ENCODE measurements at places on chromosomes 12 and 14.
A peak's percentile ranks its signal among the peaks of the same experiment; 100 is the strongest.

DNA sequence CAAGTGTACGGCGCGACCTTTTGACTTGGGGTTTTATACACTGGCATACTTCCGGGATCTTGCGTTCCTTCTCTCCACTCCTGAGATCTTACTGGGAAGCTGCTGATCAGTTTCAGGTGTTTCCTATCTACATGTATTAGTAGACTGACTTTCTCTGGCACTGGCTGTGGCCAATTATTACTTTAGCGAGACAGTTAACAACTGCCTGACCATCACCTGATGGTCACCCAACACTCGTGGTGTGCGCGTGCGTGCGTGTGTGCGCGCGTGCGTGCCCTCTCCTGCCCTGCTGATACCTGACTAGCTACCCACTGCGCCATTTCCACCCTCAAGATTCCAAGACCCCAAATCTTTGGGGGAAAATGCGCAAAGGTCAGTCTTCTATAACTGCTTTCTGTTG, 249.9 kb downstream of the AEBP2 start:
- no peak for DNase-seq

- DNase-seq: peak; percentile 29
Observed at GRCh38 chr12:48969833-48970701, 1.5 kb downstream of the WNT10B start.

GRCh38 chr12:101992091-101992490, 69.7 kb downstream of the WASHC3 start:
- DNase-seq: no peak

- DNase-seq: no peak
Observed at GRCh38 chr12:5784462-5785130, 160.5 kb downstream of the ANO2 start.

- DNase-seq: no peak
Observed at GRCh38 chr12:29599381-29599780, 101.9 kb upstream of the OVCH1 start.

- no peak for DNase-seq
Observed at GRCh38 chr12:67077617-67078016, 191.5 kb upstream of the CAND1 start.

- no peak for DNase-seq
Observed at GRCh38 chr14:99716091-99716849, 32.2 kb downstream of the CYP46A1 start.

DNA sequence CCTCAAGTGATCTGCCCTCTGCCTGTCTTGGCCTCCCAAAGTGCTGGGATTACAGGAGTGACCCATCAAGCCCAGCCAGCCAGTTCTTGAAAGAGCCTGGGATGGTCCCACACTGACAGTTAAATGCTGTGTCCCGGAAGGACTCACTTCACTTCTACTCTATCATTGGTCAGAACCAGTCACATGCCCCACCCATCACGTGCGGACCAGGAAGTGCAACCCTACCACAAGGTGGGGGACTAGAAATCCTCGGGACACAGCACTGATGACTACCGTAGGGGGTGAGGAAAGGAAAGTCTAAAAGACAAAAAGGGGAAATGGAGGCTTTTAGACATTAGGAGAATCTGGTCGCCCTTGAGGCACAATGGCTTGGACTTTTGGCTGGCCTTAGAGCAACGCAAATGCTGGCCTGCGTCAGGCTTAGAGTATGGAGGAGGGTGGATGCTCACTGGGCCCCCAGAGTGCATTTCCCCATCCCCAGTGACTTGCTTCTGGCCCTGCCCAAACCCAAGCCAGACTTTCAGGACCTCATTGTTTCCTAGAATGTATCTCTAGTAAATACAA, 207.7 kb downstream of the TTC8 start:
- no peak for DNase-seq

DNA sequence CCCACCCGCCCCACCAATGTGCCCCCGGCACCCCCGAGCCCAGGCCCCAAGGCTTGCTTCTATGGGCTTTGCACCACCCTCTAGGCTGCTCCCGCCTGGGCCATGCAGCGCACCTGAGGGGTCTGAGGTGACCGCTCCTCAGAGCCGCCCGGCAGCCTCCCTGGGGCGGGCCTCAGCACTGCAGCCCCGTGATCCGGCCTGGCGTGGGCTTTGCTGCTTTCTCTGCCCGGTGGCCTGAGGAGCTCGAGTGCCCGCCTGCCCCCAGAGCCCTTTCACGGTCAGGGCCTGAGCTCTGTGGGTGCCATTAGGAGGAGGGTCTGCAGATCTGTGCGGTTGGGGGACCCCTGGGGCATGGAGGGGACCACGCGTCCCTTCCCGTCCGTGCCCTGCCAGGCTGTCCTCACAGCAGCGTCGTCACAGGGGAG, 6.2 kb downstream of the MTA1 start:
- DNase-seq: no peak

DNA sequence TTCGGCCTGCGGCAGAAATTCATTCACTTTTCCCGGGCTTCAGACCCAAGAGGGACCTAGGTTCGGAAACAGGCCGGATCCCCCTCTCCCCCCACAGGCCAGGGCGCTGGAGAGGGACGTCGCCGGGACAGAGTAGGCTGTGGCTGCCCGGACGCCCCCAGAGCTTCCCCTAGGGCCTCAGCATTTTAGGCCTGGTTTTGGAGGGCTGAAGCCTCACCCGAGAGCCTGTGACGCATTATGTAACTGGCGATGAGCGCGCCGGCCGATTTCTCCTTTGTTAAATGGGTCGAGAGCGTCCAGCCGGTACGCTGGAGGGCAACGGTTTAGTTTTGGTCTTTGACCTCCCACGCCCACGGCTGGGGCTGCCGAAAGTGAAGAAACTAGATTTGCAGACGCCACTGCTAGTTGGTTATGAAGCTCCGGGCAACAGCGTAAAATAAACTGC, 657 bp downstream of the PEBP1 start:
- peak; percentile 78 for DNase-seq

GRCh38 chr12:47158792-47159191, 79.0 kb upstream of the AMIGO2 start:
- DNase-seq: no peak

DNA sequence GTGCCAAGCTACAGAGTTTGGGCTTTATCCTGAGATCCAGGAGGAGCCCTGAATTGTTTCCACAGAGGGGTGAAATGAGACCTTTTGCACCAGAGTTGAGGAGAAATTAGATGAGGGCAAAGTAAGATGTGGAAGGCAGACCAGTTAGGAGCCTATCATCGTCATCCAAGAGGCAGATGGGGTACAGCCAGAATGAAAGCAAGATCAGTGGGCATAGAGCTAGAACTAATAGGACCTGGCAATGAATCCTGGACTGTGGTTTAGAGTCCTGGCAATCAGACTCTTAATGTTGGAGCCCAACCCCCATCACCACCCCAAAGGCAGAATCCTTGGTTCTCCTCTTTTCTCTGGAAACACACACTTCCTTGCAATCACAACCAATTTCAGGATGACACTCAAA, 166.6 kb upstream of the HMGA2 start:
- no peak for DNase-seq

GRCh38 chr14:93456356-93456755, 25.6 kb downstream of the UNC79 start:
- DNase-seq: no peak

DNA sequence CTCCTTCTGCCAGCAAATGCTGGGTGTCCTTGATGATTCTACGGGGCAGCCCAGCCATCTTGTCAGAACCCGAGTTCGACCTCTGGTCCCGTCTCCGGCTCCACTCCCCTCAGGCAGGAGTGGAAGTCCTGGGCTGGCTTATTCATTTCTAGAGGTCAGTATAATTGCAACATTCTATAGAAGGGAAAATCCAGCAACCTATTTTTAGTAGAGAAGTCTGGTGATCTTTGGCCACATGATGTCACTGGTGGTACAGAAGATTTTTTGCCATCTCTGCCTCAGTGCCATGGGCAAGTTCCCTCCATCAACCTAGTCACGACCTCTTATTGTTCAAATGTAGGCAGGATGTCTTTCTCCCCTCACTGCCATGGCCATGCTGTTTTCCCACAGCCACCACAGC, 22.4 kb downstream of the OR10G2 start:
- DNase-seq: peak; percentile 19

GRCh38 chr14:95774265-95775160, 60.6 kb upstream of the TCL1A start:
- DNase-seq: peak; percentile 64

DNA sequence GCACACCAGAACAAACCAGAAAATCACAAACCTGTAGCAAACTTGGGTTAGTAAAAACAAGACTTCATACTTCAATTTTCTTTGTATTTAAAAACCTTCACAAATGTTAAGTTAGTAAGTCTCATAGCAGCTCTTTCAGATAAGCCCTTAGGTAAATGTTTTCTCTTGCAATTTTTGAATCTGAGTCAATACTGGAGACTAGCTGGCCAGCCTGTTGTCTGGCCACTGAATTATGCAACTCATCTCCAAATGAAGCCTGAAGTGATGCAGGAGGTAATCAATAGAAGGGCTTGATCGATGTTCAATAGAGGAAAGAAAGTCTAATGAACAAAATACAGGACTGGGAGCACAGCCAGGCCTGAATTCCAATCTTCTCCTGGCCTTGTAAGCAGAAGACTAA, 465.2 kb downstream of the LRIG3 start:
- DNase-seq: no peak

DNA sequence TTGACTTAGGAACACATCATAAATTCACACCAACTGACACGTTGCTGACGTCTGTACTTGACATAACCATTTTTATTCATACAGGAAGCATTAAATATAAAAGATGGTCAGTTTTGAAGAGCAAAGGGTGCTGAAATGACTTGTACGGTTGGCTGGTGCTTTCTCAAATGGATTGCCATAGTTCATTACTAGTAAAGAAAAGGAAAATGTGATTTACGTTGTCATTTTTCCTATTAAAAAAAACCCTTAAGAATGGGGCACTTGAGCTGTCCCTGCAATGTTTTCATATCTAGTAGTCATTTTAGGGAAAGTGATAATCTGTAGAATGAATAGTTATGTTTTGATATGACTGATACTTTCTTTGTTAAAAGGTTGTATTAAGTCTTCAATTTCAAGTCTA, 22.5 kb upstream of the MANSC4 start:
- DNase-seq: no peak

- DNase-seq: no peak
Observed at GRCh38 chr12:25308756-25309155, 58.0 kb upstream of the KRAS start.

DNA sequence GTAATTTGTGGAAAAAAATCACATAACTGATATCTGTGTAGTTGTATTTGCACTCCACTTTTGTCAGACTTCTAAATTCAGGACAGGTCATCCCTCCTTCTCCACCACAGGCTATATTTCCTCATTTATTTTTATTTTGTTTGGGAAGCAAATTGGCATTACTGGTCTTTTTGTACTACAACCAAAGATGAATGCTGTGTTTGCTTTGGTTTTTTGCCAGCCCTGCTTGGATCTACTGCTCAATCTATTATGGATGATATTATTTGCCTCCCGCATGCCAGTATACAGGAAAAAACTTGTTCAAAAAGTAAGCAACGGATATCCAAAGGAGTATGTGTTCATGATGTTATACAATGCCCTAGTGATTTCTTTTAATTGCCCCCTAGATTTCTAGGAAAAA, 948.8 kb downstream of the TRHDE start:
- DNase-seq: no peak

- DNase-seq: no peak
Observed at GRCh38 chr14:63523735-63524426, 19.3 kb downstream of the PPP2R5E start.

DNA sequence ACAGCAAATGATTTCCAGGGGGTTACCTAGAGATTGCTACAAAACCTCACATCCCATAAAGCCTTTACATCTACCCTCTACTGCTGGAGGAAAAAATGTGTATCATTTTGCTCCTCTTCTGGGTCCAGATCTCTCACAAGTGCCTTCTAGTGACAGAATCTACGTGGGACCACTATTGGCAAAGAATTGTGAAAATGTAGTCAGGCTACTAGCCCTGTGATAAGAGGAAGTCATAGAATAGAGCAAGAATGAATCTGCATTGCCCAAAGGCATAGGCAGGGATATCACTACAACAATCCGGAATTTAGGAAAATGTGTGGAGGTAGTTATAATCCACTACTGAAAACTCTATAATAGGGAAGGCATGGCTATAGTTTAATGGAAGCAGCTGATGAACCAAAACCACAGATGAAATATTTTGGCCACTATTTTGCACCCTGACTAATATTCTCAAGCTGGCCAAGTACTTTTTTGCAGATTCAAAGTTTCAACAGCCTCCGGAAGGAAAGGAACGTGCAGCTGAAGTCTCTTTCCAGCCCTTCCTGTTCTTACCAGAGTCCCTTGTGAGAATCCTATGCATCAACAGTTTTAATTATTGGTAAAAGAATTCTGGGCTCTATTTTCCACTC, 176.8 kb downstream of the PHLDA1 start:
- peak; percentile 31 for DNase-seq

DNA sequence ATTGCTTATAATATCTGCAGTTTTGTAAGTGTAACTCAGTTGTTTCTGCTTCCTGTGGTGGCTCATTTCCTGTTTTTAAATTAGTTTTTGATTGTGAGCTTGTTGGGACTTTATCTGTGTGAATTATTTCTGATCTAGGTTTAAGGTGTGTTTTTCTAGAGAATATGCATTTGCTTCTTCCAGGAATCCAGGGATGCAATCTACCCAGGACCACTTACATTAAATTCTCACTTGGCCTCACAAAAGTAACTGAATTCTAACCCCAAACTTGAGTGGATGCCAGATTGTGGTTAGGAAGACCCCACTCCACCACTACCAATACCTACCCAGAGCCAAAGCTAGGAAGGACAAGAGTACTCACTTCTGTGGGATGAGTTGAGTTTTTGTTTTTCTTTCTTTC, 11.9 kb downstream of the STYX start:
- peak; percentile 5 for DNase-seq

- no peak for DNase-seq
Observed at GRCh38 chr12:84294246-84294645, 618.4 kb downstream of the SLC6A15 start.

- no peak for DNase-seq
Observed at GRCh38 chr14:81889529-81889928, 355.9 kb upstream of the SEL1L start.

DNA sequence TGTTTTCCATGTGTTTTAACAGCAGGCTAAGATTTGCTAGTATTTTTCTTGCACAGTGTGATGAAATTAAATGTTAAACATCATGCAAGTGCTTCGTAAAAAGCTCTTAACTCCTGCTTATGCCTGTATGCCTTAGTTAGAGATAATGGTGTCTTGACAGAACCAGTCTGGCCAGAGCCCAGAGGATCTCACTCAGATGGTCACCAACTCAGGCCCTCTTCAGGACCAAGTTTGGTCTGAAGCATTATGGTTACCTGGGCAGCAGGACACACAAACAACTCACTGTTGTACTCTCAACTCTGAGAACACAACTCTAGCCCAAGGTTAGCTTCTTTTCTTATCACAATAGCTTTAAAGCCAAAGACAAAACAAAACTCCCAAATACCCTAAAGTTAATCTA, 115.4 kb downstream of the KIF21A start:
- DNase-seq: no peak

- no peak for DNase-seq
Observed at GRCh38 chr14:98130691-98131090, 1141.3 kb downstream of the BCL11B start.

- peak; percentile 14 for DNase-seq
Observed at GRCh38 chr12:110249105-110249504, 31.9 kb upstream of the ATP2A2 start.

- no peak for DNase-seq
Observed at GRCh38 chr14:59228421-59228820, 40.0 kb downstream of the DAAM1 start.

Measured in suppressor macrophage treated with lipopolysaccharide for 4 hours (primary cell).